Vagina (tissue), 2 donors: ENCODE measurements at places on chromosomes 1 and 21.
A peak's percentile ranks its signal among the peaks of the same experiment; 100 is the strongest.

DNA sequence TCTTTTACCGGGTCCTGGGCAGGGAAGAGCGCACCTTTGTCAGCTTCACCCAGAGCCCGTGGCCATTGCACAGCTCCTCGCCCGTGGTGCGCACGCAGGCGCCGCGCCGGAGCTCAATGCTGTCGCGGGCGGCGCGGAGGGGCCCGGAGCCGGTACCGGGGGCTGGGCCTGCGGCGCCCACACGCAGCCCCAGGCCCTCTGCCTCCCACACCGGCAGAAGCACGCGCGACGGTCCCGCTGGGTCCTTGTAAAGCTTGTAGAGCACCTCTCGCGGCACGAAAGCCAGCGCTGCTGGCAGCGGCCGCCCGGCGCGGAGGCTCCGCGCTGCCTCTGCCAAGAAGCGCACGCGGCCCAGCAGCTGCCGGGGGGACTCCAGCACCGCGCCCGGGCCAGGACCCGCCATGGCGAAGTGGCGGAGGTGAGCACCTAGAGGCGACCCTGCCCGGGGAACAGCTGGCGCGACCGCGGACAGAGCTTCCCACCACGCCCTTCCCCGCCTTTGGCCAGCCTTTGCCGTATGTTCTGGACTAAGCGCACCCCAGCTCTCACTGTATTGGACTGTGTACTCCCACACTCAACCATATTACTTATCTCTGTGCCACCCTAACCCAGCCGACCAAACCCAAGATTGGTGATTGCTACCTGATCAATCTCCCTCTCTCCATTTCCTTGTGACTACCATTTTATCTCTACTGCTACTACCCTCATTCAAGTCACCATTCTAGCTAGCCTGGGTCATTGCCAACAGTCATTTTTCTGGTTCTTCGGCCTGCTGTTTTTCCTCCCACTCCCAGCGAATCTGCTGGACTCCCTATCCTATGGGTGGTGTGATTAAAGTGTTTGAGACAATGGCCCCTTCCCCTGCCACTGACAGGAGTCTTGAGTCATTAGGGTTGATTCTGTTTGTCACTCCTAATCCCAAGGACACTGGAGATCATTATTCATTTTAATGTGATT, at the start of gene HECTD3:
Gene HECTD3 (minus strand): TSS at position 470 of the 957 bp plus-strand sequence. CDS start 67 bp downstream, at position 403.
- DNase-seq: no peak

GRCh38 chr1:218850367-218850766, 323.3 kb upstream of the LYPLAL1 start:
- no peak for DNase-seq

DNA sequence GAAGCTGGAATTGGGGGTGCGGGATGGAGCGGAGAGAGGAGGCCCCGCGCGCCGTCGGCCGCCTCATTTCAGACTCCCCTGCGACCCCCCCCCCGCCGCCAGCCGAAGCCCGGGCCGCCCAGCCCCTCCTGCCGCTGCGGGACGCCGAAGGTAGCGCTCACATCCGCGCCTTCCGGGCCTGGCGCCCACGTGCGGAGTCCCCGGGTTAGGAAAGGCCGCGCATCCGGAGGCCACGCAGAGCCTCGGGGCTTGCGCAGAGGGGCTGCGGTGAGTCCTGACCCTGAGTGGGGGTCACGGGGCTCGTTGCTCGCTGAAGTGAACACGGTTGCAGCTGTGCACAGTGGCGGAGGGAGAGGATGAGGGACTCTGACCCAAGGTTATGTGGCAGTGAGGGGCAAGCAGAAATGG, 552 bp upstream of the ZNF496 start:
- DNase-seq: no peak

DNA sequence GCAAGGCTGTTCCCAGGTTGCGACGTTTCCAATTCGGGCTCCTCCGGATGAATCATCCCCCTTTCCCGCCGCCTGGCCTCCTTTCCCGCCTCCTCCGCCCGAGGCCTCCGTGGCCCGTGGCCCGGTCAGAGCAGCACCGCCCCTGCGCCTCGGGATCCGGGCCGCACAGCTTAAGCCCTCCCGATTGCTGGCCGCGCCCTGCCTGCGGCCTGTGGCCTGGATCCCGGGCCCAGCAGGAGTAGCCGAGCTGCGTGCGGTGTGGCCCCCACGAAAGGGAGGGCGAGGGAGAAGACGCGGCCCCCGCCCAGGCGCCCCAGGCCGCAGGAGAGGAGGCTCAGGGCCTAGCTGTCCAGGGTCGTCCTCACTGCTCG, 1.0 kb downstream of the TMEM200B start:
- DNase-seq: no peak

DNA sequence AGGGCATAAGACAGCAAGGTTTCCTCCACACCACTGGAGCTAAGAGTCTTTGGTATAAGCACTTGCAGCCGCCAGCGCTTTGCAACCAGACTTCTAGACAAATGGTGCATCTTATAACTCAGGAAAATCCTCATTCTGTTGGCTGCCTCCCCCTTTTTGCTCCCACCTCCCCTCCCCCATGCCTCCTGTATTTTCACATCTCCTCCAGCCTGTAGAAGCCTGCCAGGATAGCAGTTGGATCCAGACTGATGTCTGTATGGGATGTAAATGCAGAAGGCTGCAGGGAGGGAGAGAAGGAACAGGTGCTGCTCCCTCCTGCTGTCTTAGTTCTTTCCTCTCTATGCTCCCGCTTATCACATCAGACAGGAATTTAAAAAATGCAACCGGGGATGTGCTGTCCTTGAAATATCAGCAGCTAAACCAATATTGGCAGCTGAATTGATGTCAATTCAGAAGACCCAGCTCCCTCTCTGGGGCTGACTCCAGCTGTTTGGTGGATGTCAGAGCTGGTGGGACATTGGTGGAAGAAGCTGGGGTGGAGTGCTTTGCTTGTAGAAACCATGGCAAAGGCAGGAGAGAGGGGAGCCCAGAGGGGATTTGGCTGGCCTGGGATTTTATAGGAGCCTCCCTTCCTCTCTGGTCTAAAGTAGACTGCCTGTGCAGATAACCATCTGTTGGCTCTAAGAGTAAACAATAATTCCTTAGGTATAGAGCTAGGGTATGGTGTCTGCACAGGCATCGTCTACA, 53.5 kb downstream of the NFASC start:
- peak; percentile 74 for DNase-seq
